NCI-H2081 treated with DMSO at 0.1 percent for 48 hours (cell line): ENCODE measurements at places on chromosomes 6 and 20.

GRCh38 chr6:145784683-145785082 is 29.9 kb downstream of the FBXO30 start:
- DNase-seq: no peak

- no peak for DNase-seq
Measured at GRCh38 chr6:33028220-33028849, 18.9 kb upstream of the HLA-DOA start.

DNA sequence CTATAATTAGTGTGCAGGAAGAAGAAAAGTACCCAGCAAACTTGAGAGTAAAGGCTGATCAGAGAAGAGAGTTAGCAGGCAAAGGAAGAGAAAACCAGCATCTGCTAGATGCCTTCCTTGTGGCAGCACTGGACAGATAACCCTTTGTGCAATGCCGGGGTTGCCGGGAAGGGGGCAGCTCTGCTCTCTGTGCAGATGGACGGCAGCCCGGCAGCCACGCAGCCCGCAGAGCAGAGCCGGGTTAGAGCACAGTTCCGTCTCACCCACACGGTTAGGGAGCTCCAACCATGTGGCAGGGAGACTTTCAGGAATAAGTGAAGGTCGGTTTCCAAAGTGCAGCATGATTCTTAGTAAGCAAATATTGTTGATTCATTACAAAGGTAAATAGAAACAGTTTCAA is 80.0 kb upstream of the RPS6KA2 start:
- no peak for DNase-seq

- no peak for DNase-seq
Measured at GRCh38 chr6:147479857-147480256, 28.6 kb upstream of the SAMD5 start.

- no peak for DNase-seq
Measured at GRCh38 chr6:88367248-88367647, 201.1 kb upstream of the CNR1 start.
